ENCODE measurements at places on chromosomes 3 and 15.

DNA sequence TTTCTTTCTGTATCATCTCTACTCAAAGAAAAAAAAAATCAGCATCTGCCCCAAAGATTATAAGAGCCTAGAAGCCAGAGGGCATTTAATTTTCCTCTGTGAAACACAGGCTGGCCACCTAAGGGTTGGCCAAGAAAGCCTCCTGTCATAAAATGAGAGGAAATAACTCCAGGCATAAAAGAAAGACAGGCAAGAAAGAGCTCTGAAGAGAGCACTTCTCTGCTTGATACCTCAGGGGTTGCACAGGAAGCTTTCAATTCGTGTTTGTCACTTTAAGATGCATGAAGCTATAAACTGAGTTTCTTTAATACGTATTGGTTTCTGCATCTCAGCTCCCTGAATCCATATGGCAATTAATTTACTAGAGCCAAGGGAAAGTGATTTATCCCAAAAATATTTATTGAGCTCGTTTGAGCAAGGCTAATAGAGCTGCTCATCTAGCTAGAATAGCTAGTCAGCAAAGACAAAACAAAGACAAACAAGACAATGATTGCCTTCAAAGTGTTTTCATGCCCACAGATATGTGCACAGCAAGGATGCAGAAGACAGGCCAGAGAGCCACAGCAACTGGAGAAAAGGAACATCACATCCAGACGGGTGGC, 35.5 kb downstream of the ATP8B4 start:
- no peak for DNase-seq

DNA sequence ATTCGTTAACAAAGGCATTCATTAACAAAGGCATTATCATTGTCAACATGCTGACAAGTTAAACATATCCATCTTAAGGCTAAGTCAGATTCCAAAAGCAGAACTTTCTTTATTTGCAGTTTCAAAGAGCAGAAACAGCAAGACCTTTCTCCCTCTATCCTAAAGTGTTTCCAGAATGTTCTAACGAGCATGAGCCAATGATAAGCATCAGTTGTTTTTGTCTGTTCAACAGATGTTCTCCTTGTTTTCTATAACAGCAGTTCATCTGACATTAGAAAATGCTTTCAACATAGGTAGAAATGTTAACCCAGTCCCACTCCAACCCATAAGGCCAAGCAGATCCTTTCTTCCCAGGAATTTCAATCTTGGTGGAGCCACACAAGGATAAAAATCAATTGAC, 77.6 kb upstream of the POMGNT2 start:
- DNase-seq: no peak

DNA sequence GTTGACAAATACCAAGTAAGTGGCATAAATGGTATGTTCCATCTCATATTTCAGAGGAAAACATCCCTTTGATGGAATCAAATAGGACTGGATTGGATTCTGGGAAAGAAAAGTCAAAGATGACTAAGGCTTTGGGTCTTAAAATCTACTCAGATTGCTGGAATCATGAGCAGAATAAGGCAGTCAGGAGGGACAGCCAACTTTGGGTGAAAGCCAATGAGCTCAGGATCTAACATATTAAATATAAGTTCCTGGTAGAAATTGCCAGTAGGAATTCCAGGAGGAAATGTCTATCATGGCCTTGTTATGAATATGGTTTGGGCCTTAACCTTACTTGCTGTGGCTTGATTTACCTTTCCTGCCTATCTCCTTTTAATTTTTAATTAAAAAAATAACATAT, 55.3 kb downstream of the ISL2 start:
- no peak for DNase-seq

DNA sequence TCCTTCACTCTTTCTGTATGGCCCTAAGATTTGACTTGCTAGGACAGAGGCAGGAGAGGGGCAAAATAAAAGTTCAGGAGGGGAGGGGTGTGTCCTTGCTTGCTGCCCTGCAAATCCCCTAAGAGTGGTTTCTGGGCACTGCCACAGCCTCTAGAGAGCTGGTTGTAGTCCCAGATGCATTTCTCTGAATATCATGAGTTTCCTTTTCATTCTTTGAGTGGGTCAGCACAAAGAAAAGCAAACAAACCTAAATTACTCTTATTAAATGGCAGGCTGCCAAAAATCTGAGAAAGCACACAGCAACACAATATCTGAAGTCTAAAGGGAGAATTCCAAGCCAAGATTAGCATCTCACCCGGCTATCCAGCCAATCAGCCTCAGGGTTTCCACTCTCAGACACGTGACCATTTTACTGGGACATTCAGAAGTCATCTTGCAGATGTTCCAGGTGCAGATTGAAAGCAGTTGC, 919.3 kb downstream of the TUSC7 start:
- DNase-seq: no peak

- DNase-seq: no peak
Measured at GRCh38 chr15:99454107-99454809, 111.5 kb upstream of the MEF2A start.

All from CD4-positive, alpha-beta T cell (primary cell).